ENCODE measurements at places on chromosomes 11 and 22.

DNA sequence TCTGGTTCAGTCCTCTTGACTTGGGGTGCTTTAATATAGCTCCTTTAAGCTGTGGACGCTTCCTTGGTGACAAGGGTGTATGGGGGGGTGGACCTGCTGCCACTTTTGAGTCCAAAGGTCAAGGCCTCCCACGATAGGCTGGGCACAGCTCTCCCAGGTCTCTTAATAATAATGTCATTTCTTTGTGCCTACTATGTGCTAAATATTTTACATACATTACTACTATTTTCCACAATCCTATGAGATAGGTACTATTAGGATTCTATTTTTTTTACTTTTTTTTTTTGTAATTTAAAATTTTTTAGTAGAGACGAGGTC, 304 bp upstream of the UCP3 start:
- no peak for DNase-seq

GRCh38 chr11:408154-409007, 6.4 kb downstream of the SIGIRR start:
- no peak for DNase-seq

DNA sequence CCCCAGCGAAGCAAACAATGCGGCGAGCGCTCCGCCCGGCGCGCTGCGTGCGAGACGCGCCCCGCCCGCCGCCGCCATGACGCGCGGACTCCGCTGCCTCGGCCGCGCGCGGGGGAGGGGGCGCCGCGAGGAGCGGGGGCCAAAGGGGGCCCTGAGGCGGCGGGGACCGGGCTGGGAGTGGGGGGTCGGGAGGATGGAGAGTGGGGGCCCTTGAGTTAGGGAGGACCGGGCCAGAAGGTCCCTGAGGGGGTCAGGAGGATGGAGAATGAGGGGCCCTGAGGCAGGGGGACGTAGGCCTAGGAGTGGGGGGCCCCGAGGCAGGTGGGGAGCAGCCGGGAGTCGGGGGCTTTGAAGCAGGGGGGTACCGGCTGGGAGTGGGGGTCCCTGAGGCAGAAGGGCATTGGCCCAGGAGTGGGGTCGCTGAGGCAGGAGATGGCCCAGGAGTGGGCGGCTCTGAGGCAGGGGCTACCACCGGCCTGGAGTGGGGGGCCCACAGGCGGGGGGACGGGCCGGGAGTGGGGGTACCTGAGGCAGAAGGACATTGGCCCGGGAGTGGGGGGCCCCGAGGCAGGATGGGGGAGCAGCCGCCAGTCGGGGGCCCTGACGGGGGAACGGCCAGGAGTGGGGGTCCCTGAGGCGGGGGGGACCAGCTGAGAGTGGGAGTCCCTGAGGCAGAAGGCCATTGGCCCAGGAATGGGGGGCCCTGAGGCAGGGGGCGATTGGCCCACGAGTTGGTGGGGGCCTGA, at the start of gene BRD1:
Gene BRD1 (minus strand): TSS at position 21 of the 746 bp plus-strand sequence. CDS start 3,556 bp downstream, outside the sequence.
- DNase-seq = peak; percentile 84

GRCh38 chr11:36057379-36058042, 113.6 kb downstream of the LDLRAD3 start:
- DNase-seq = no peak

GRCh38 chr11:68666849-68667248, 17.5 kb upstream of the GAL start:
- DNase-seq = peak; percentile 23

- DNase-seq = no peak
These were observed 32.6 kb downstream of the PPFIBP2 start for GRCh38 chr11:7546324-7546791.

DNA sequence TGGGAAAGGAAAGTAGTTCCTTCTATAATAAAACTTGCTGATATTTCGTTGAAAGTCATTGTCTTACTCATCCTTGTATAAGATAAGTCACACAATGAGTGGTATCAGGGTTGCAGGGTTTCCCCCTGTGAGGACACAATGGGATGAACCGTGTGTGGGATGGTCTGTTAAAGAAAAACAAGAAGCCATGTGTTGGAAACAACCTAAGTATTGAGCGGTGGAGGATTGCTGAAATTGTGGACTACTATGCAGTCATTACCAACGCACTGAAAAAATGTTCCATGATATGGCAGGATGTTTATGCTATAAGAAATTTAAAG, 28.6 kb downstream of the PTPRJ start:
- DNase-seq = no peak

GRCh38 chr11:9700105-9700801, 36.4 kb downstream of the SWAP70 start:
- DNase-seq = no peak
